ENCODE measurements at places on chromosomes 4 and X.

GRCh38 chr4:104169437-104169836, 325.3 kb downstream of the CXXC4 start:
- DNase-seq: no peak

DNA sequence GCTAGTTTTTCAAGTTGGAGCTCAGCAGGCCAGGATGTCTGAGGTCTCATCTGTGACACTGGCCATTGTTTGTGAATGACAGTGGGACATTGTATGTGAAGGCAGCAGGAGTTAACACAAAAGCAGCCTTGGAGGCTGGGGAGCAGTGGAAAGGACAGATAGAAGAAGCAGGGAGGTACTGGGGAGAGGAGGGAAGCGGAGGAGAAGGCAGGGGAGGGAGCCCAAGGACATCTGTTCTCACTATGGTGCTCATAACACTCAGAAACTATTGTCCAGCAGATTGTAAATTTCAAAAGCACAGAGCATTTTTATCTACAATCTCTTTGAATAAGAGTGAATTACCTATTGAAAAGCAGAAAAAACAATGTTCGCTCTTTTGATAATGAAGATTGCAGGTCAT, 253.6 kb upstream of the DIPK2B start:
- no peak for DNase-seq

GRCh38 chr4:83118869-83119268, 4.3 kb upstream of the PLAC8 start:
- no peak for DNase-seq

DNA sequence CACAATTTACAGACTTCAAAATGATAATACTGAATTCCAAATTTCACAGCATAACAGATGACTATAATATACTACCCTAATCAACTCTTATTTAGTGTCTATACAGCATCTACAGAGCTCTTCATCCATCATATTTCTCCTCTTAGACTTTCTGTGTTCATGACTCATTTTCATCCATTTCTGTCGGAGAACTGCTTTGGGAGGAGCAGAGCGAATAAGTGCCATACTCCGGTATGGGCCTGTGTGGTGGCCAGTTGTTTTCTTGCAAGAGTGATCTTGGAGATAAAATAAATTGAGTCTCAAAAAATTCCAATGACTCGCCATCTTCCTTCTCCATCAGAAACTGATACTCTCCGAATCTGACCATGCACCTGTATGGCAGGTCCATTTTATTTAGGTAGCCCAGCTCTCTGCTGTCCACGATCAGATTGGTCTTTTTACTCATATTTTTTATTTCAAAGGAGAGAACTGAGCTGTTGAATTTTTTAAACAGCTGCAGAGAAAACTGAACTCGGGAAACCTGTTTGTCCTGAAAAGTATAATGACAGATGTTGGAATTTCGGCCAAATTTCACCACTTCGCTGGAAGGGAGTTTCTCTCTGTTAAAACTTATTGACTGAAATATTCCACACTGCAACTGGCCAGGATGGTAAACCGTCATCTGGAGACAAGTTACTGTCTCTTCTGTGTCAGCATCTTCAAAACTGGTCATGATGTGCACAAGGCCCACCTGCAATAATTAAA, 7.8 kb downstream of the TIFA start:
- DNase-seq: no peak

DNA sequence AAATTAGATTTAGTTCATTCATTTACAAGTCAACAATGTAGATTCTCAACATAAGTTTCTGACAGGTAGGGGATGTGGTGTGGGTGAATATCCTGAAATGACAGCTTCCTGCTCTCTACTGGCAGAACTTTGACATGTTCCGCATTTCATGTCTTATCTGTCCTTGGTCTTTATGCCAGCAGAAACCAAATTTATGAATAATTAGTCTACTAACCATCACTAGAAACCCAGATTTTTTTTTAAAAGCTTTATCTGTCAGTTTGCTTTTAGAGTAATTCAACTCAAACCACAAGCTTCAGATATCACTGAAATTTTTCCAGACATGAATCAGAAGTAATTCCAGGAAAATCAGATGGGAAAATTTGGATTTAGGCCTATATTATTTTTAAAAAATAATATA, 17.9 kb downstream of the COQ2 start:
- DNase-seq: no peak

DNA sequence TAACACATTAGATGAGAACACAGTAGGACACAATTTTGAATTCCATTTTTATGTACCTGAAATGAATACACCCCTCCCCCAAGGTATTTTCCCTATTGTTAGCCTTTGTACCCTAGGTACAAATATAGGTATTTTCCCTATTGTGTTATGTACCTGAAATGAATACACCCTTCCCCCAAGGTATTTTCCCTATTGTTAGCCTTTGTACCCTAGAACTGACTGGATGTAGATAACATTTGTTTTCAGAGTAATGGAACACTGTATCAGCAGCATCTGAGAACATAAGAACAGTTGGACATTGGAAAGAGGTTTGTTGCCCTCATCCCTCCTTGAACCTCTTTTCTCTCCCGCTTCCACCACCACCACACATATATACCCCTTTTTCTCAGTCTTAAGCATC, 37.6 kb downstream of the YIPF6 start:
- no peak for DNase-seq

All from kidney glomerular epithelial cell (primary cell).